ENCODE measurements at places on chromosomes 5 and 9.
A peak's percentile ranks its signal among the peaks of the same experiment; 100 is the strongest.

DNA sequence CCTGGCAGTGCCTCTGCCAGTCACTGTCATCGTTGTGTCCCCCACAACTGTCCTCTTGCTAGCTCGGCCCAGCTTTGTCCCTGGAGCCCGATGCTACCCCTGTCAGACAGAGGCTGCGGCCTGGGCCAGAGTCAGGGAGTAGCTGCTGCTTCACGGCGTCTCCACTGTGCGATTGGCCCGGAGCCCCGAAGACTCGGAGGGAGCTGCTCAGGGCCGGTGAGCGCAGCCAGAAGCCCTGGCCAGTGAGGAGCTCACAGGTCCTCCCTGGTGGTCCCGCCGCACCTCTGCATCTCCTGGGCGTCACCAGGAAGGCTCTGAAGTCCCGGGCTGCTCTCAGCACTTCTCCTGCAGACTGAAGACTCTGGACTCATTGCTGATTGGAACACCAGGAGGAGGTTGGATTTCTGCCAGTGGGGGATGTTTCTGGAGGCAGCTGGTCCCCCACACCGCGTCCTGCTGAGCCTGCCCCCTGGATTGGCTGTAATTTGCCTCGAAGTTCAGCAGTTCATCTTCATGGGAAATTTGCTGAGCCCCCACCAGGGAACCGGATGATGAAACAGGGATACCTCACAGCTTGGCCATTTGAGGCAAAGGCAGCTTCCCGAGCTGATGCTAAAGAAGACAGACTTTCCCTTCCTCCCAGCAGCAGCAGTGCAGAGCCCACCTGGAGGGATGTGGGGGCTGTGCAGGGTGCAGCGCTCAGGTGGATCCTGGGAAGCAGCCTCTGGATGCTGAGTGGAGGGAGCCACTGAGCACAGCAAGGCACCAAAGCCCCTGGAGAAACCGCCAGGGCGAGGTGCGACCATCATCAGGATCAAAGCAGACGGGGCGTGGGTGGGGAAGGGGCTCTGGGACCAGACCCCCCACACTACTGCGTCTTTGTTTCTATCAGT, 45.6 kb downstream of the USP20 start:
- no peak for DNase-seq

DNA sequence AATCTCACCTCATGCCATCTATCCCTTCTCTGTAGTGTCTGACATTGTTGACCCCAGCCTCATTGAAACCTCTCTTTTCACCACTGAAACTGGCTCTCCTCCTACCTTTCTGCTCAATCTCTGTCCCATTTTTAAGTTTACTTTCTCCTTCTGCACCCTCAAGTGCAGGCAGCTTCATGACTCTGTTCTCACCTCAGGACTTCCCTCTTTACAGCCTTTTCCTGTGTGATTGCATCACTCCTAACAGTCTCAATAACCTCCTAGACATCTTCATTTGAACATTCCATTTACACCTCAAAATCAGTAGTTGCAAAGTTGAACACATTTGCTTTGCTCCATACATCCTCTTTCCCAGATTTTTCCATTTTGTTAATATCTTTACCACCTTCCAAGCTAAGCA, 172.1 kb downstream of the RASEF start:
- DNase-seq = no peak

DNA sequence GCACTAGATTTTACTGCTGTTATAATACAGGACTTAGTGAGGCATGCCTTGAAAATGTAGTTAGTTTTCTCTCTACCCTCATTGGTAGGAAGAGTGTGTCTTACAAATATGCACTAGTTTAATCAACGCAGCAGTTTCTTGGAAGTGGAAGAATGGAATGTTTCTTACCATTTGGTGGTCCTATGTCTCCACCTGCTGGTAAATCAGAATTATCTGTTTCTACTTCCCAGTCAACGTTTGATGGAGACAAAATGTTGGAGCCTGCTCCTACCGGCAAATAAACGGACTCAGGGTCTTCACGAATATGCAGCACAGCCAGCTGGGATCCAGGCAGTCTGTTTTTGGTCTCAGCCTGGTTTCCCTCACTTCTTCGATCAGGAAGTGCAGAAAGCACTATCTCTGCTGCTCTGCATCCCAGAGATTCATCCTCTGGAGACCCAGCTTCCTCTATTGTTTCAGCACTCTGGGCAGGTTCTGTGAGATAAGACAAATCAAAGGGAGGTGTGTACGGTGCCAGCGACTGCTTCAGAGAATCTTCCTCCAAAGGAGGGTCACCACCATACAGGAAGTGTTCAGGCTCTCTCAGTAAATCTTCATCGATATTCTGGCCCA, 59.5 kb upstream of the PCA3 start:
- peak; percentile 67 for DNase-seq

DNA sequence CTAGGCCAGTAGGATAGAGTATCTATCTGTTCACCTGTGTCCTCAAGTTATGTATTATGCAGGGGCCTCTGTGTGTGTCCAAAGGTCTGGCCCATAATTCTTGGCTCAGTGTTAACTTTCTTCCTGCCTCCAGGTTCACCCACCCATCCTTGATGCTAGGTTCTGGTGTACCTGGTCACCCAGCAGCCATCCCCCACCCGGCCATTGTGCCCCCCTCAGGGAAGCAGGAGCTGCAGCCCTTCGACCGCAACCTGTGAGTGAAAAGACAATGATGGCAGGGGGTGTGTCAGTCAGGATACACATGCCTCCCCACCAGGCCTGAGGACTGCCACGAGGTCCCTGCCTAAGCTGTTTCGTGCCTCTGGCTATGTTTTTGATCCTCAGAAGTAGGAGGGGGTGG, 27.6 kb downstream of the TCF7 start:
- DNase-seq = no peak

GRCh38 chr5:180898621-180899246, at the start of gene BTNL8:
Gene BTNL8, plus strand, starts transcription at chr5:180899159. Its CDS starts 152 bp downstream, at chr5:180899311.
- DNase-seq = no peak

DNA sequence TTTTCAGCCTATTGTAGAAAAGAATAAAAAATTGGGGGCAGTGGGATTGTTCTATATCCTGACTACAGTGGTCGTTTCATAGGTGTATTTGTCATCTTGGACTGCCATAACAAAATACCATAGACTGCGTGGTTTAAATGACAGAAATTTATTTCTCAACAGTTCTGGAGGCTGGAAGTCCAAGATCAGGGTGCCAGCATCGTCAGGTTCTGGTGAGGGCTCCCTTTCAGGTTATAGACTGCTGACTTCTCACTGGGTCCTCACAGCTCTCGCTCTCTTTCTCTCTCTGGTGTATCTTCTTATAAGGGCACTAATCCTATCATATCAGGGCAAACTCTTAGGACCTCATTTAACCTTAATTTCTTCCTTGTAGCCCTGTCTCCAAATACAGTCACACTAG, 356.7 kb upstream of the TRPC7 start:
- no peak for DNase-seq

DNA sequence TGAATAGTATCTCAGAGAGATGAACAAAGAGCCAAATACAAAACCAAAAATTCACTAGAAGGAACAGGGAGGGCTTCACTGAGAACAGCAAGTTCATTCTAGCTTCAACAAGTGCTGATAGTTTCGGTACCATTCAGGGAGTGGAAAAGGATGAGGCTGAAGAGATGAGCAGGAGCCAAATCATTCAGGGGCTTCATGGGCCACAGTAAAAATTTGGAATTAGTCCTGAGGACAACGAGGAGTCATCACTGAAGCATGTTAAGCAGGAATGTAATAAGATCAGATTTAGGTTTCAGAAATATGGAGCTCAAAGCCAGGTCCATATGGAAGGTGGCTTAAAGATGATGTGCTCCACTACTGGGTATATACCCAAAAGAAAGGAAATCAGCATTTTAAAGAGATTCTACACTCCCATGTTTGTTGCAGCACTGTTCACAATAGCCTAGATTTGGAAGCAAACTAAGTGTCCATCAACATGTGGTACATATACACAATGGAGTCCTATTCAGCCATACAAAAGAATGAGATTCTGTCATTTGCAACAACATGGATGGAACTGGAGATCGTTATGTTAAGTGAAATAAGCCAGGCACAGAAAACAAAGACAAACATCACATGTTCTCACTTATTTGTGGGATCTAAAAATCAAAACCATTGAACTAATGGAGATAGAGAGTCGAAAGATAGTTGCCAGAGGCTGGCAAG, 36.2 kb downstream of the SPOCK1 start:
- DNase-seq = no peak

DNA sequence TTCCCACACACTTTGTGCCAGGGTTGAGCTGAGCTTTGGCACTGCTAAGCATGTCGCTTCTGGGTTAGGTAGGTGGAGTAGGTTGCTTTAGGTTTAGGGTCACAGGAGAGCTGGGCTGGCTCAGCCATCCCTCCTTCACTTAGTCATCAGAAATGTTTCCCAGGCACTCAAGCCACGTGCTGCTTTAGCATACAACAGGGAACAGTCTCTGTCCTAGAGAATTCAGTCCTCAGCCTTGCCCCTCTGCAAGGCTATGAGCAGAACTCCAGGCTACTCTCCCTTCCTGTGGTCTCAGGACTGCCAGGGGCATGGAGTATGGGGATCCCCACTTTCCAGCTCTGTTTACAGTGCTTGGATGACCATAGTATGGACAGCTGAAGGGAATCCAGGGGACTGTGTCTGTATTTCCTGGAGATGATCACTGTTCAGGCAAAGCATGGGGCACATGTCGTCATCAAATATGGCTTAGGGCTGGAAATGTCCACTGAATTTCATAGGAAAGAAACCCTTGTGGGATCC, 7.5 kb upstream of the ANKRD33B start:
- no peak for DNase-seq

GRCh38 chr5:100406640-100407039, 128.5 kb upstream of the FAM174A start:
- DNase-seq = no peak

- peak; percentile 16 for DNase-seq
Observed at GRCh38 chr5:151406322-151406947, 41.0 kb upstream of the SLC36A1 start.

DNA sequence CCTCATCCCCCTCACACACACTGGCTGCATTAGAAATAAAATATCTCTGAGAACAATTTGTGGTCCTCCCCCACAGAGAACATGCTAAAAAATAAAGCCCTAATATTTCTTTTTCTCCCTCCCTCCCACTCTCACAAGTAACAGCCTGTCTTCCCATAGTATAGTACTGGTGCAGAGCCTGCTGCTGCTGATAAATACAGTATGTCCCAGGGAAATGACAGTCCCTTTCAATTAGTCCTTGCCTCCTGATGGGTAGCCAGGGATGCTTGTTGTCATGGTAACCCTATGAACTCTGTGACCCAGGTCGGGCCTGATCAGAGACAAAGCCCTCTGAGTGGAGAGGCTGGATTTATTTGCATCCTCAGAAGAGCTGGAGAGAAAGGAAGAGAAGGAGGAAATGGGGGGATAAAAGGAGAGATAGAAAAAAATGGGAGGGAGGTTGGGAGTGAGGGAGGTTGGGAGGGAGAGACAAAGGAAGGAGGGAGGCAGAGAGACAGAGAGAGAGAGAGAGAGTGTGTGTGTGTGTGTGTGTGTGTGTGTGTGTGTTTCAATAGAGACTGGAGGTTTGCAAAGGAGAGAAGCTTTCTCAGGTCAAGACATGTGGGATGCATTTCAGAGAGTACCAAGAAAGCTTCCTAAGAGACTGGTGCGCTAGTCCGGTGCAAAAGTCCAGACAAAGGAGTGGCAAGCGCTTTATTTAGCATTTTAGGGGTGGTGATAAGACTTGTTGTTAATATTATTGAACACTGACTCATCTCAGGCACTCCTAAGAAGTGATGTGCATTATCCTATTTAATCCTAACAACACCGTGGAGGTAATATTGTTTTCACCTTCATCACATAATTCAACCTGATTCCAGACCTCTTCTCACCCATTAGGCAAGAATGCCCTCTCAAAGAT, 260.8 kb downstream of the FAM114A2 start:
- no peak for DNase-seq

DNA sequence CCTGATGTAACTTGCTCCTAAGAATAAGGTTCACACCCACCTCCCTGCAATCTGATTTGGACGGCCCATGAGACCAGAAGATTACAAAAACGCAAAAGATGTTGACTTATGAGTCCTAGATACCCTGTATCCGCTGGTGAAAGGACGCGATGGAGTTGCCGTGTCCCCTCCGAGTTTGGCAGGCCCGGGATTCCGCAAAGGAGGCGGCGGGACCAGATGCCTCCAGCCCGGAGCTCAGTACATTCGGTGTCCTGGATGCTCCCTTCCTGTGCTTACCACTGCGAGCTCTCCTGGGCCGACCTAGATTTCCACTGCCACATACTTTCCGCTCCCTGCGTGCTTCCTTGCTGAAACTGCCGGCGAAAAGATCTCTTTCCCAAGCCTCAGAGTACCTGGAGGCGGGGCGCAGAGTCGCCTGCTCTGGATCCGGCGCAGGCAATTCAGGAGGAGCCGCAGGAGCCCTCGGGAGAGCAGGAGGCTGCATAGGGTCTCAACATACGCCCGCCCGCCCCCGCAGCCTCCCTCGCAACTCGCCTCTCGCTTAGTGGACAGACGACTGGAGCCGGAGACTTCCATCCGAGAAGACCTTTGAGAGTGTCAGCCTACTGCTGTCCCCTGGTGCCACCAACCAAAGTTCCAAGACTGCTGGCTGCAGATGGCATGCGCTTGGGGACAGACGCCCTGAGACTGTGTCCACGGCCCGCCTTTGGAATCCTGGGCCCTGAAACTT, 39.8 kb downstream of the ANXA2R start:
- DNase-seq = no peak

DNA sequence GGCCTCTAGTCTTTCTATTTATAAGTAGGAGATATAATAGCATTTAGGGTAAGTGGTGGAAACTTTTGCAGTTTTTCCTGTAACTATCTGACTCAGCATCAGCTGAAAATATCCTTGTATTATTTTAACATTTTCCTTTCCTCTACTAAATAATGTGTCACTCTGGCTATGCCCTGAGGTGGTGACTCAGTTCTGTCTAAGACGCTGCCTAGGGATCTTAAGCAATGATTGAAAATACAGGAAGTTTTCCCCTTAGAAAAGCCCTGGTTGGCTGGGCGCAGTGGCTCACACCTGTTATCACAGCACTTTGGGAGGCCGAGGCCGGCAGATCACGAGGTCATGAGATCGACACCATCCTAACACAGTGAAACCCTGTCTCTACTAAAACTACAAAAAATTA, 9.3 kb upstream of the EDIL3 start:
- no peak for DNase-seq

- no peak for DNase-seq
Observed at GRCh38 chr5:169344629-169345028, 43.7 kb upstream of the SLIT3 start.

- no peak for DNase-seq
Observed at GRCh38 chr9:33024126-33024965, 727 bp upstream of the DNAJA1 start.

DNA sequence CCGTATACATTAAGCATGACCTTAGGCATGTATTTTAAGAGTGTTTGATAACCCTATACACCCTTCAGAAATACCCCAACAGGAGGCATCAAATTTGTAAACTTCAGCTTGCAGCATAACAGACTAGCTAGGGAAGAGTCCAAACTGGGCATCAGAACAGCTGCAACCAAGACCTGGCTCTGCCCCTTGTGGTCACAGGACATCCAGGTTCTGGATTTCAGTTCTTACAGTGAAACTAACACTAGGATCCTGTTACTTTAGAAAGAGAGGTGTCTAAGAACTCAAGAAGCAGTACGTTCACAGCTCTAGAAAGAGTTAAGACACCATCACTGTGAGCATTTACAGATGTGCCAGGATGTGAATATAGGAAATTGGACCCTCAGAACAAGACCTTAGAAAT, 229.8 kb downstream of the BNC2 start:
- DNase-seq = no peak

GRCh38 chr9:11275158-11275695, 662.4 kb upstream of the PTPRD start:
- no peak for DNase-seq

GRCh38 chr5:118952992-118953651, 35.2 kb downstream of the DTWD2 start:
- no peak for DNase-seq

- no peak for DNase-seq
Observed at GRCh38 chr9:91126761-91127445, 234.8 kb downstream of the AUH start.
